ENCODE measurements at places on chromosomes 1 and 21.
A peak's percentile ranks its signal among the peaks of the same experiment; 100 is the strongest.

DNA sequence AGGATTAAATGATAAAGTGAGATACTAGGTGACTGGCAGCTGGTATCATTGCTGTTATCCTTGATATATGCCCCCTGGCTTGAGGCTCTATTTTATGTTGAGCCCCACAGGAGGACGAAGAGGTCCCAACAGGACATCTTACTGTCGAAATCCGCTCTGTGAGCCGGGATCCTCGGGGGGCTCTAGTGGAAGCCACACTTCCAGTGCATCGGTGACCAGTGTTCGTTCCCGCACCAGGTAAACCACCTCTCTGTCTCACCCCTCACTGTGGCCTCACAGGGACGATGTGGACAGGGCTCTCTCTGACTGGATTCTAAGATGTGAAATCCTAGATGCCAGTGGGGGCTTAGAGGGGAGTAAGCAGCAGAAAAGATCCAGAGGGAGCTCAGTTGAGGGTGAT, 2.1 kb downstream of the TMEM39B start:
- DNase-seq, result no peak

- no peak for DNase-seq
Observed at GRCh38 chr1:153888533-153888932, 34.2 kb downstream of the GATAD2B start.

- DNase-seq, result peak; percentile 85
Observed at GRCh38 chr1:78145105-78145580, 99.4 kb downstream of the GIPC2 start.

GRCh38 chr1:167198518-167199133, 22.1 kb upstream of the POU2F1 start:
- DNase-seq, result no peak

GRCh38 chr21:17779496-17779895, 39.7 kb downstream of the C21orf91 start:
- no peak for DNase-seq

DNA sequence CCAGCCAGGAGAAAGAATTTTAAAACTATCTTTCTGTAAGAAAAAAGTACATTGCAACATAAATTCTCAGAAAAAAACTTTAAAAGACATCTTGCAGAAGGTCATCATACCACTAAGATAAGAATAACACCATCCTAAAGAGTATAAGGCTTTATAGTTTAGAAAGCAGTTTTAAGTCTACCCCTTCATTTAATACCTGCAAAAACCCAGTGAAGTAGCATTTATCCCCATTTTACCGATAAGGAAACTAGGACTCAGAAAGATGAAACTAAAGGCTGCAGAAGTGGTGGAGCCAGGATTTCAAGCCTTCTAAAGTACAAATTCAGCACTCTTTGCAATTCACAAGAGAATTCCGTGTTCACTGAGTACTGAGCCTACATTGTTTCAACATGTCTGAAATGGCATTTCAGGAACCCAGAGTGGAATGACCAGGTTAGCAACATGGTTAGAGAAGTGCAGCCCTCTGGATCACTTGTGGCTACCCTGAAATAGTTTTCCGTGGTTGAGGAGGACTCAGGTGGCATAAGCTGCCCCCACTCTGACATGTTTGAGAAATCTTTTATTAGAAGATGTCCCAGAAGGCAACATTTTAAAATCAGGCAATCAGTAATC, 6.7 kb downstream of the MYCL start:
- DNase-seq, result no peak

DNA sequence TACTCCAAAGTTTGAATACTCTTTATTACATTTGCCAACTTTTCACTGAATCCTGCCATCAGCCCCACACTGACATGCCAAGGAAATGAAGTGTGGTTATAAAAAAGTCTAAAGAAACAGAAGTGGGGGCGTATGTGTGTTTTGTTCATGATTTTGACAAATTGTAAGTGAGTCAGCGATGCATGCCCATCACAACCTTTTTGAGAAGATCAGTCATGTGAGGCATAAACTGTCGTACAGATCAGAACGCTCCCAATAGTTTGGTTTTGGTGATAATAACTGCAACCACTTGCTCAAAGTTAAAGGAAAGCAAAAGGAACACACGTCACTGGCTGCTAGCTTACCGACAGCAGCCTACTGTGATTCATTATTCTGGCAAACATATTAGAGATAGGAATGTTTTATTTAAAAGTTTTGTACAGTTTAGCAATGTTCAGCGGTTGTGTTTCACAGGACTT, 95.6 kb downstream of the RGS2 start:
- DNase-seq, result peak; percentile 91

DNA sequence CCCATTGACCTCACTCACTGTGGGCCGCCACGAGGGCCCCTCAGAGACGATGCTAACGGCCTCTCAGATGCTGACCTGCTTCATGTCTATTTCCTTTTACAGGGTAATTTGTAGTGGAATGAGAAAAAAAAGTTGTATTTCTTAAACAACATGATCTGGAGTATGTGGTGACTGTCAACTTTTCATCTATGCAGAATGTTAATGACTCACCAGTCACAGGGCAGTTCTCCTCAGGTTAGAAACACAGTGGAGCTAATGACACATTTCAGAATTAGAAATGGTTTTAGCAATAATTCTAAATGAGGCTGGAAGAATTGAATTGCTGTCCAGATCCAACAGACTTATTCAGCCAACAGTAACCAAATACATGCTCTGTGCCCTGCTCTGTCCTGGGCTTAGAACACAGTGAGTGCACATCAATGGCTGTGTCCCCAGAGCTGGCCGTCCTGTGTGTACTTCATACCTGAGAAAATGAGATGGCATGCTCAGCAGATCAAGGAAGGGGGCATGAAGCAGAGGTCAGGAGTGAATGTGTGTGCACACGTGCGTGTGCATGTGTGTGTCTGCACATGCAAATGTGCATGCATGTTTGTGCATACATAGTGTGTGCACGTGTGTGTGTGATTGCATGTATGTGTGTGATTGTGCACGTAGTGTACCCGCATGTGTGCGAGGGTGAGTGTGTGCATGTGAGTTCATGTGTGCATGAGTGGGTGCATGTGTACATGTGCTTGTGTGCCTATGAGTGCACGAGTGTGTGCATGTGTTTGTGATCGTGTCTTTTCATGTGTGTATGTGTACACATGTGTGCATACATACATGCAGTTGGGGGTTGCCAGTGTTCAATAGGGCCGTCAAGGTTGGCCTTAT, 145.3 kb downstream of the PCBP3 start:
- no peak for DNase-seq

GRCh38 chr1:213244664-213245091, 193.6 kb downstream of the RPS6KC1 start:
- peak; percentile 57 for DNase-seq
